Sigmoid colon (tissue), 7 donors: ENCODE measurements at places on chromosomes 1 and 21.

GRCh38 chr1:152442765-152443164 is 28.7 kb upstream of the CRNN start:
- peak; percentile 89 for DNase-seq

GRCh38 chr1:32346532-32347157 is 10.6 kb upstream of the MARCKSL1 start:
- DNase-seq = no peak

GRCh38 chr21:27817902-27818623 is 851.2 kb upstream of the ADAMTS5 start:
- DNase-seq = no peak

GRCh38 chr1:231185391-231185790 is 23.5 kb downstream of the TRIM67 start:
- DNase-seq = no peak

DNA sequence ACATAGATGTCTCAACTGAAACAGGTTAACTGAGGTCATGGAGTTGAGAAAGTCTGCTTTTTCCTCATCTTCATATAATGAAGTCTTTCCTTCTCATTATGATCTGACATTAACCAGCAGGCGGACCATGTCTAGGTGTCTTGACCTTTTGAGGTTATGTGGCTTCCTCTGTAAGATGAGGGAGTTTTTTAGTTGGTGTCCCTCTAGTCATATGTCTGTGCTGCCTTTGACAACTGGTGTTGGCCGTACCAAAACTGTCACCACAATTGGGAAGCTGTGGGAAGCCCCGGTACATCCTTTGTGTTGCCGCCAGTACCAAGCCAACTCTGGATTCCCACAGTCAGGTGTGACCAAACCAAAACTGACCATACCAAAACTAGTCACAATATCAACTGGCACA is 105.1 kb downstream of the PBX1 start:
- DNase-seq = no peak
